ENCODE measurements at places on chromosomes 4 and X.

DNA sequence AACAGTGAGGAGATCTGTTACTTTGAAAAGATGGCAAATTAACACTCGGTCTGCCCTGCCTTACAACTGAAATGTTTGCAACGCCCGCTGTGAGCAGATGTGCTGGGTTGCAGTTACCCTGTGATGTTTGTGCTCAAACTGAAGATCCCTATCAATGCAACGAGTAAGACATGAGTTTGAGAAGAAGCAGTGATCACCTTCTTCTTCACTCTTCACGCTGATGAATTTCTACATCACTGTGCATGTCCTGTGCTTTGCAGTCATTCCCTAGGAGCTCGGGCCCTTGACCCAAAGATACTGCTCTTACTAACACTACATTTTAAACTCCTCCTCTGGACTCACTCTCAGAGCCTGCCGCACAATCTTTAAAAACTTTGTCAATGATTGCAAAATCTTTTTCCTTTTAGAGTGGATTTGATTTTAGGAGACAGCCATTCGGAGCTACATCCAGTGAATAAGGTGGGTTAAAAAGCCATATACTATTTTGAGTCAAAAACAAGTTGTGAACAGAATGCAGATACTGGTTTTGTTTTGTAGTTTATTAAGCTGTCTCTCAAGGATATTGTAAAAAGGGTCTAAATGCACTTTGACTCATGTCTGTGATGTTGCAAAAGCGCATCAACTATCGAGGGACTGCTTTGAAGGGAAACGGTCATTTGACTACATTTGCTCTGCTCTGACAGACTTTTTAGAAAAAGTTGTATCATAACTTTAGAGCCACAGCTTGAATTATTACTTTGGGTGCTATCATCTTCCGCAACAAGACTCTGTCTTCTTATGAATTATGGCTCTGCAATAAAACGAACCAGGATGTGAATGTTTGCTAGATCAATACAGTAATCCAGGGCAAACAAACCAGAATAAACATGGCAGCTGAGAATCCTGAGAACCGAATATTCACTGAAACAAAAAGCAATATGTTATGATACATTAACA lies 5.7 kb upstream of the RHOH start:
- no peak for DNase-seq

- no peak for DNase-seq
Observed at GRCh38 chr4:188015025-188015940, 19.7 kb downstream of the ZFP42 start.

- no peak for DNase-seq
Observed at GRCh38 chr4:43757147-43757546, 691.5 kb downstream of the KCTD8 start.

DNA sequence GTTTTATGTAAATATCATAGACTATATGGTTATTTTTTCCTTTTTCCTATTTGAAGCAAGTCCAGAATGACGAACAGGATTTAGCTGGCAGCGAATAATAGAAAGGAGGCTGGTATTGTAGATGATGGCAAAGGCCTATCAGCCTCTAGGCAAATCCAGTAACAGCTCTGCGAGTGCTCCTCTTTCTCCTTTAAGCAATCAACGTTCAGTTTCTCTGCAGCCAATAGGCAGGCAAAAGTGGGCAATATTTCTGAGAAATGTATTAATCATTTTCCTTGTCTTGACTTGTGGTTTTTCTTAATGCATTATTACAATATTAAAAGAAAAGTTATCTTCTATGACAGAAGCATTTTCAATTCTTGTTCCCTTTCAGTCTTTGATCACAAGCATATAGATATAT lies 183.3 kb downstream of the SH3KBP1 start:
- DNase-seq, result no peak

- DNase-seq, result no peak
Observed at GRCh38 chr4:80008971-80009370, 64.1 kb downstream of the ANTXR2 start.

DNA sequence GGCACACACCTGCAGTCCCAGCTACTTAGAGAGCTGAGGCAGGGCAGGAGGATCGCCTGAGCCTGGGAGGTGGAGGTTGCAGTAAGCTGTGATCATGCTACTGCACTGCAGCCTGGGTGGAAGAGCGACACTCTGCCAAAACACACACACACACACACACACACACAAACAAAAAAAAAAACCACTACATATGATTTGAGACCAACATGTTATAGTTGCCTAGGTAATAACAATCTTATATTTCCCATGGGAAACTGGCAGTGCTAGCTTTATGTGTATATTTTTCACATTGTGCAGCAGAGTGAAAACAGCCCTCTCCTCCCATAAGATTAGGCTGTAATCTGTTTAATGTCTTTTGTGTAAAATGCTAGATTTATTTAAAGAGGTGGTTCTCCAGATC lies 3.1 kb upstream of the FAM241A start:
- DNase-seq, result no peak

DNA sequence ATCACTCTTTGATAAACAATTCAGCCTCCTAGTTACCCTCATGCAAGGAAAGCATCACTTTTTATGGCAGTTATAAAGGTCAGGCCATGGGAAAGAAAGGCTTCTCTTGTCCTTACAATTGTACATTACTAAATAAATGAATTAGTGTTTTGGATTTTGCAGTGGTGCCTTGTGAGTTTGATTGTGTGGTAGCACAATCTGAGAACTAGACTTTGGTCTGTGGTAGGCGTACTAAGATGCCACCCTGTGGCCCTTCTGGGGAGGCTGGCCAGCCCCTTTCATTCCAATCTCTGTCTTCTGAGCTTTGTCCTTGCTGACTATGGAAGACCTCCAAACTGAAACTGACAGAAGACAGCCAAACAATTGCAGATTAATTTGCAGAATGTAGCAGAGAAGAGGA lies 14.6 kb upstream of the HNRNPD start:
- DNase-seq, result no peak
